AG08395 (cell line): ENCODE measurements at places on chromosomes 1 and 21.

GRCh38 chr1:230792691-230793462, 45.7 kb downstream of the CAPN9 start:
- no peak for DNase-seq

DNA sequence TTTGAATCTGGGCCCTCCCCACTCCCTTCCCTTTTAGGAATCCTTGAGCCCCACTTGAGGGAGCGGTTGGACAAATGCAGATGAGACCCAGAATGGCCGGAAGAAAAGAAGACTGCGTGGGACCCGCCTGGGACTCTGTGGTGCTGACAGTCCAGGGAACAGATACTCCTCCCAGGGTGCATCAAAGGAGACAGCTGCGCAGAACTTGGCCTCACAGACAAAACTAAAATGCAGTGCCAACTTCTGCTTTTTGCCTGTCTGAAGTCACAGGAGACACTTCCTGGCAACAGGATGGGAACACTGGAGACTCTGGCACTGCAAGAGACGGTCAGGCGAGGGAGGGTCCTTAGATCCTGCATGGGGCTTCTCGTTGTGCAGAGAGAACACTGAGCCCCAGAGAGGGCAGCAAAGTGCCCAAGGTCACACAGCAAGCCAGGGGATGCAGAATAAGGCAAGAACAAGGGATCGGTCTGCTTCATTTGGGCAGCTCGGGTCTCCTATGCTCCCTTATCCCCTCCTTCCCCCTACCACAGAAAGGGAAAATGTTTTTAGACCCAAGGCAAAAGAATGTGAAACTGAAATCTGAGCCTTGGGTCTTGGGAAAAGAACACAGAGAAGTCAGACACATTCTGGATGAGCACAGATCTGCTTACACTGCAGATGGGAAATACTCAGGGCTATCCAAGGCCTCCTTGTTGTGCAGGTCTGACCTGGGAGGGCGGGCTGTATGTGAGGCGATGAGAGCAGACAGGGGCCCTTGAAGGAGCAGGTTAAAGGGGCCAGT, 182.4 kb downstream of the TRABD2B start:
- DNase-seq = no peak

- DNase-seq = no peak
Observed at GRCh38 chr1:206947255-206947654, 989 bp upstream of the PIGR start.

DNA sequence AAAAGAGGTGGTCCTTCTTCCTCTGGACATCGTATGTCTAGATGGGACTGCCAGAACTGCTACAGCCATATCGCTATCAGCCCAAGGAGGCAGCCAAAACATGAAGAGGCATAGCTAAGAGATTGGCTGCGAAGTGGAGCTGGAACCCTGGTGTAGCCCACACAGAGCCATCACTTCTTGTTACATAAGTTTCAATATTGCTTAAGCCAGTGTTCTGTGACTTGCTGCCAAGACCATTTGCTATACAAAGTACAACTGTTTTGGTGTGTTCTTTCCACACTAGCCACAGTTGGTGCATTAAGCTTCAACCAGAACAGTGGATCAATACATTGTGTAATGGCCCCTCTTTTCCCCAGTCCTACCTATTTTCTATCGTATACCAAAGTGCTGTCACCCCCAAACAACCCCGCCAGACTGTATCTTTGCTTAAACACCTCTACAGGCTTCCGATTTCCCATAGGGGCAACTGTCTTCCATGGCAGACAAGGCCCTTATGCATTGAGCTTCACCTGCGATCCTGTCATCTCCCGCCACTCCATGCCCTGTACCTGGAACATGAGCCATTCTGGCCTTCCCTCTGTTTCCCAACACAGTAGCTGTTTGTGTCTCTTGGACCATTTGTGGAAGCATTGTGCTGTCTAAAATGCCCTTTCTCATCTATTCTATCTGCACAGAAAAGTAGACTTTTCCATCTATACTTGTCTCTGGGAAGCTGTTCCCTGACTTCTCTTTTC, 241.8 kb downstream of the TTLL7 start:
- DNase-seq = no peak

DNA sequence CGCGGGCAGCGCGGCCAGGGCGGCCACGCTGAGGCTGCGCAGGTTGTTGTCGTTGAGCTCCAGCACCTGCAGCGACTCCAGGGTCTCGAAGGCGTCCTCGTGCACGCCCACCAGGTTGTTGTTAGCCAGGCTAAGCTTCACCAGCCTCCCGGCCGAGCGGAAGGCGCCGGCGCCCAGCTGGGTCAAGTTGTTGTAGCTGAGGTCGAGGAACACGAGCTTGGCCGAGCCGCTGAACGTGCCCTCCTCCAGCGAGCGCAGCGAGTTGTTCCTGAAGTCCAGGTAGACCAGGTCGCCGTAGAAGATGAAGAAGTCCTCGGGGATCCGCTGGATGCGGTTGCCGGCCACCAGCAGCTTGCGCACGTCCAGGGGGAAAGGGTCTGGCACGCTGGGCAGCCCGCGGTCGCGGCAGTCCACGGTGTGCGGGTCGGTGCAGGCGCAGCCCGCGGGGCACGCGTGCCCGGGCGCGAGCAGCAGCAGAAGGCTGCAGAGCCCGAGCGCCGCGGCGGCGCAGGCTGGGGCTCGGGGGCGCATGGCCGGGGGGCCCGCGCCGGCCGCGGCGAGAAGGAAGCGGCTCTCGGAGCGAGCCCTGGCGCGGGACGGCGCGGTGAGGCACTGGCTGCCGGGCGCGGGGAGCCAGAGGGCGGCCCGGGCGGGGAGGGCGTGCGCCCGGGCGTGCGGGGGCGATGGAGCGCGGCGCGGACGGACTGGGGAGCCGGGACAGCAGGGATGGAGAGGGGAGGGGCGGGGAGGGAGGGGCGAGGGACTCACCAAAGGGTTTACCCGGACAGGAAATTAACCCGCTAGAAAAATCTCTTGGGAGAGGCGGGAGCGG, 524 bp downstream of the LRRC38 start:
- DNase-seq = no peak

- no peak for DNase-seq
Observed at GRCh38 chr1:49597436-49597835, 426.3 kb downstream of the AGBL4 start.

- no peak for DNase-seq
Observed at GRCh38 chr1:204316164-204316563, 43.6 kb downstream of the PLEKHA6 start.

DNA sequence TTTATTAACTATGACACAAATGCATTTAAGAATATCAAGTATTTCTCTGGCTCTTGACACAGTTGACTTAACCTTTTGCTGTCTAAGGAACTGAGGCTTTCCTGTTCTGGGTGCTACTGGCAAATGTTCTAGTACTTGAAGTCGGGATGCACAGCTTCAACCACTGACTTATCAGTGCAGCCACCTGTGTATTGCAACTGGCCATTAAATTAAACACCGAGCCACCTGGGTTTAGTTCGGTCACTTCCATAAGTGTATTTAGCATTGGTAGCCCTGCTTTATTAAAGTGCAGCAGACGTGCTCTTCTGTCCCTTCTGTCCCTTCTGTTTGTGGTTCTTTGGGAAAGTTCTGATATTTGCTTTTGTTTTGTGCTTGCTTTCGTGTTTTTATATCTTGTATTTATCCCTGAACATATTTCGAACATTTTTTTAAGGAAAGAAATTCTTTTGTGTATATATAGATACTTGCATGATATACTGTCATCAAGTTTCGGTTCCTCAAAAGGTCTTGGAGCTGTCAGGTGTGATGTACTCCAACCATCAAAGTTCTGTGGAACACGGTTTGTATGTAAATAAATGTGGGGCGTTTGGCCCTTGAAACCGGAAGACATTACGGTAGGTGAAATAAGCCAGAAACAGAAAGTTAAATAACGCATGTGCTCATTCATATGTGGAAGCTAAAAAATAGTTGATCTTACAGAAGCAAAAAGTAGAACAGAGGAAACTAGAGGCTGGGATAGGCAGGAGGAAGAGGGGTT, 297.9 kb upstream of the GREM2 start:
- DNase-seq = no peak
